Ammon's horn (tissue), 1 donor: ENCODE measurements at places on chromosomes 12 and 14.

DNA sequence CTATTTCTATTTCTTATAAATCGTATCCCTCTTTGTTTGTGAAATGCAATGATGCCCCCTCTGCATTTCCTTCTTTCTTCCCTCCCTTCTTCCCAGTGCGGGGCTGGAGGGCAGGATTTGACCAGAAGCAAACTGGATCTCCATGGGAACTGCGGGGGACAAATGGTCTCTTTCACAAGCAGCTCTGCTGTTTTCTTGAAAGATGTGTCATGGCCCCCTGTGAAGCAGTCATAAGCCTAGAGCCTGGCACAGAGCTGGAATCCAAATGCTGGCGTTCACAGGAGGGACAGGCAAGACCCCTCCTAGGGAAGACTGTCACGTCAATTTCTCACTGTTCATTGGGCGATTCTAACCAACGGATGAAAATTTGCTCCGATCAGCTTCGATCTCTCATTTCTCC, 203.5 kb upstream of the NOS1 start:
- peak; percentile 36 for DNase-seq

GRCh38 chr14:52536269-52536668, 16.0 kb downstream of the TXNDC16 start:
- no peak for DNase-seq

- DNase-seq, result no peak
Observed at GRCh38 chr14:56528927-56529326, 50.7 kb upstream of the TMEM260 start.

- DNase-seq, result no peak
Observed at GRCh38 chr14:97074456-97074855, 277.3 kb downstream of the VRK1 start.

- no peak for DNase-seq
Observed at GRCh38 chr12:76571256-76571655, 11.7 kb upstream of the OSBPL8 start.

DNA sequence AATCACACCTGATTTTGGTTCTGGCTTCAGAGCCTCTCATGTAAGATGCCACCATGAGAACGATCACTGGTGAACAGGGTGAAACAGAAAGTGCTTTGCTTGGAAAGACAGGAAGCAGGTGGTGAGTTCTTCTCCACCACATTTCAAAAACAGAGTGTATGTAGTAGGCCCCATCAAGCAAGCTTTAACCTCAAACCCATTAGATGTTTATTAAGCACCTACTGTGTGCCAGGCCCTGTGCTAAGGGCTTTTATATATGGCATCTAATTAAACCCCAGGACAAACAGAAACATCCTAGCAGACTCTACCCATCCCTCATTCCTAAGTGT, 47.8 kb upstream of the MED13L start:
- DNase-seq, result peak; percentile 22

- DNase-seq, result no peak
Observed at GRCh38 chr14:32627545-32628298, 298.6 kb downstream of the AKAP6 start.

GRCh38 chr14:24428628-24429394, 657 bp downstream of the CBLN3 start:
- no peak for DNase-seq

GRCh38 chr12:18422871-18423270, 161.6 kb downstream of the PIK3C2G start:
- no peak for DNase-seq

- DNase-seq, result peak; percentile 86
Observed at GRCh38 chr14:94936401-94936892, 166.5 kb upstream of the GSC start.

- DNase-seq, result no peak
Observed at GRCh38 chr14:89491711-89492381, 74.8 kb upstream of the FOXN3 start.

DNA sequence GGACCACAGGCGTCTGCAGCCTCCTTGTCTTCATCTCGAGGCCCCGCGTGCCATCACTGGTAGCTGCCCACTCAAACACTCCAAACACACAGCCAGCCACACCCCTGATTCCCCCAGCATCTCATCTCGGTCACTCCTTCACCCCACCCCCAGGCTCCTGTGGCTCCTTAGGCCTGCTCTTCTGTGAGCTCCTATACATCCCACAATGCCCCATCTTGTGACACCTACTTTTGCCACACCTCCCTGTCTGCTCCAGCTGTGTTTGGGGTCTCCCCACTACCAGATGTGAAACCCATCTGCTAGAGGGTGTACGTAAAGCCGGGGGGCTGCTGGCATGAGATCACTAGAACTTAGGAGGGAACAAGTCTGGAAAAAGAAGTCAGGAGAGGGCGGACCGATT, 4.1 kb downstream of the AKT1 start:
- no peak for DNase-seq

DNA sequence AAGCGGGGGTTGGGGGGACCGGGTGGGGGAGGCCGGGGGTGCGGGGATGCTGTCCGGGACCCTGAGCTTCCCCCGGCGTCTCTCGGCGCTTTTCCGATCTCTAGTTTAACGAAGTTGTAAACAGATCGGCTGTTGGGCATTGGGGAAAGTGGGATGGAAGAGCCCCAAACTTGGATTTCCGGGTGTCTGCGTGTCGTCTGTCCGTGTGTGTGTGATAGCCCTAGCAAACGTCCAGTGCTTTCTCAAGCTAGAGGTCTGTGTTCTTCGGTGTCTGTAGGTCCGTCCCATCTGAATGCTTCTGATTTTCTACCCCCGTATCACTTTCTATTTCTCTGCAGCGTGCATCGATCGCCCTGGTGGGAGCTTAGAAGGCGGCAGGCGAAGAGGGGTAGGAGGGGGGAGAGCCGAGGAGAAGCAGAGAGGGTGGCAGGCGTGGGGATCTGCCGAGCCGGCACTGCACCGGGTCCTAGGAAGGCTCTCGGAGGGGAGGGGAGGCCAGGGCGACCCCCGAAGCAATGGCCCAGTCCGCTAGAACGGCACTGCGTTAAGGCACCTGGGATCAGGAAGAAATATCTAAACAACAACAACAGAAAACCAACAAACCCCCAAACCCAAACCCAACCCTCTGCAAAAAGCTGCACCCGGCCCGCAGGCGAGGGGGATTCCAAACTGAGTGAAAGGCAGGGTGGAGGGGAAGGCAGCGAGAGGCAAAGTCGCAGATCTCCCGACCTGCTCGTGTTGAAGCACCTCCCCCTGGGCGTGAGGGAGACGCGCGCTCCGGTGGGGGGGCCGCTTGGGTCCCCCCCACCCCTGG, 1.0 kb downstream of the KCNA1 start:
- DNase-seq, result peak; percentile 18

- DNase-seq, result no peak
Observed at GRCh38 chr12:120259418-120260202, 5.9 kb downstream of the PXN start.

DNA sequence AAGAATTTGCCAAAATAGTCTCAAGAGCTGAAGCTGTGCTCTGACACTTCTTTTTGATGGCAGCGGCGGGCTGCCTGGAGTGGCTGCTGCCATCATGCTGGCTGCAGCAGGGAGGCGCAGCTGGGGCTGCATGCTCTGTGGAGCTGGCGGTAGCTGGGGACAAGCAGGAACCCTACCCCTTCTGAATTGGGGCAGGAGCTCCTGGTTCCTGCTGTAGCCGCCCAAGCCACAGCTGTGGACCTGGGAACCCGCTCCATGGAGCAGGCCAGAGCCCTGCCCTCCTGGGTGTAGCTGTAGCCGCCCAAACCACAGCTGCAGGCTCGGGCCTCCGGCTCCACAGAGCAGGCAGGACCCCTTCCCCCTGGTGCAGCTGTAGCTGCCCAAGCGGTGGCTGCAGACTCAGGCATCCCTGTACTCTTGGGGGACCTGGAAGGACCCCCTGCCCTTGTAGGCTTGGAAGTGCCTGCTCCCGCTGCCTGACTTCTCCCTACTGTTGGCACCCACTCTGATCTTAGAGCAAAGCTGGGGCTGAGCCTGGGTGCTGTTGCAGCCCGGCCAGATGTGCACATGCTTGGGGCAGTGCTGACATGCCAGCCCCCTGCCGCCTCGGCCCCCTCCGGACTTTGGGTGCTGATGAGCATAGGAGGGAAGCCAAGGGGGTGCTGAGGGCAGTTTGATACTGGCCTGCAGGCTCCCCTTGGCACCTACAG, 33.3 kb downstream of the APAF1 start:
- DNase-seq, result no peak

GRCh38 chr12:117019866-117020265, 79.3 kb downstream of the TESC start:
- no peak for DNase-seq

GRCh38 chr12:106745181-106745745, 29.2 kb upstream of the RIC8B start:
- no peak for DNase-seq

DNA sequence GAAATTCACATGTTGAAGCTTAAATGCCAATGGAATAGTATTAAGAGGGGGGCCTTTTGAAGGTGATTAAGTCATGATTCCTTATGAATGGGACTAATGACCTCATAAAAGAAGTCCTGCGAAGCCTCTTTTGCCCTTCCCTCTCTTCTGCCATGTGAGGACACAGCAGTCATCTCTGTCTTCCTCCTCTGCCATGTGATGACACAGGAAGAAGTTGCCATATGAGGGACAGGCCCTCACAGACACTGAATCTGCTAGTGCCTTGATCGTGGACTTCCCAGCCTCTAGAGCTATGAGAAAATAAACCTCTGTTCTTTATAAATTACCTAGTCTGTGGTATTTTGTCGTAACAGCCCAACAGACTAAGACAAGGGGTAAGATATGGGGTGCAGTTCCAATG, 100.7 kb downstream of the VCPKMT start:
- no peak for DNase-seq

GRCh38 chr14:36271222-36271621, 49.2 kb downstream of the MBIP start:
- DNase-seq, result peak; percentile 14

GRCh38 chr12:1171657-1172408, 180.8 kb downstream of the ERC1 start:
- no peak for DNase-seq
